GM04503 (cell line): ENCODE measurements at places on chromosomes 3 and 15.

GRCh38 chr15:41333026-41333562 lies 413 bp downstream of the NUSAP1 start:
- peak; percentile 4 for DNase-seq

DNA sequence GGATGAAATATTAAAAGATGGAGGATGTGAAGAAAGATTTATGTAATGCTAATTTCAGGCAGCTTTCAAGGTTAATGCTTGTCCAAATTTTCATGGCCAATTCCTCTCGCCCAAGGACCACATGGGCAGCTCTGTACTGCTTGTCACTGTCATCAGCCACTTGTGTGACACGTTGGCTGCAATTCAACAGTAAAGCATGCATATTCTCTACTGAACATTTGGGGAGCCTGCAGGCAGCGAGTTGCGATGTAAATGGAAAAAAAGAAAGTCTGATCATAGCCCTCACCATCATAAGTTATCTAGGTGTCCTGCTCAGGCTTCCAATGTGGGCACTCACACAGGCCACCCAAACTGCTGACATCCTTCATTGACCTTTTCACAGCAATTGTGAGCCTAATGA lies 1026.8 kb upstream of the NR2F2 start:
- no peak for DNase-seq

DNA sequence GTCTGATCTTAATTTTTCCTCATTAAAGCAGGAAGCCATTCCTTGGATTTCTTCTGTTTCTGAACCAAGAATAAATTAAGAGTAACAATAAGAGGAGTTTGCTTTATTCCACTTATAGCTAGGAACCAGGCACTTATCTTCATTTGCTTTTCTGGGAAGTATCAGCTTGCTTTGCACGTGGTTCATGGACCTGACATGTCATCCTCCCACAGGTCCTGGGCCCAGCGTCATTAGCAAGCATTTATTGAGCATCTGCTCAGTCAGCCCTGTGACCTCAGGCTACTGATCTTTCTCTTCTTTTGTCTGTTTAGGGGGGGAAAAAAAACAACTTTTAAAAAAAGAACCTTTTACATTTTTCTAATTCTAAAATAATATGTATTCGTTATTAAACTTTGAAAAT lies 34.7 kb upstream of the CRTC3 start:
- DNase-seq = no peak

- DNase-seq = peak; percentile 53
These were observed 8.9 kb downstream of the CA12 start for GRCh38 chr15:63372753-63373152.

DNA sequence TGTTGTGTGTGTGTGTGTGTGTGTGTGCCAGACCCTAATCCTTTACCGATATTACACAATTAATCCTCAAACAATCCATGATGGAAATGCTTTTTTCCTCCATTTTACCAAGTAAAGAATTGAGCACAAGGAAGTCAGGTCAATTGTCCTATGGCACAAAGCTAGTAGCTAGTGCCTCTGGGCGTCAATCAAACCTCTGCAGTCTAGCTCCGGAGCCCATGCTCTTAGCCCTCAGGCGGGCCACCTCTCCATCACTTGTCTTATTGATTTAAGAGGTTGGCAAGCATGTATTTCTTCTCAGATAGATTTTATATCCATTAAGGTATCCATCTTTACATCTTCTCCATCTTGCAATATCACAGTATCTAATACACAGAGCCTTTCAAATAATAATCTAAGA lies 886.6 kb downstream of the TBL1XR1 start:
- no peak for DNase-seq

DNA sequence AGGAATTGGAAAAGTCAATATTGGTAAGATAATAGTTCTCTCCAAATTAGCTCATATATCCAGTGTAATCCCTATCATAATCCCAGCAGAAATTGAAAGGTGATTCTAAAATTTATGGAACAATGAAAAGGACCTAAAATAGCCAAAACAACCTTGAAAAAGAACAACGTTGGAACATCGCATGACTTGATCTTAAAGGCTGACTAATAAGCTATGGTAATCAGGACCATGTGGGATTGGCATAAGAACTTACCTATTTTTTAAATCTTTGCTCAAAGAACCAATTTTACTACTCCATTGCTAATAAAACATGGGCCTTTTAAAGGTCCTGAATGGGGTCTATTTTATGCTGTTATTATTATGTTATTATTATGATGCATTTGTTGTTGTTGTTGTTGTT lies 40.9 kb downstream of the B3GNT5 start:
- no peak for DNase-seq

GRCh38 chr15:37252530-37252929 lies 152.2 kb upstream of the MEIS2 start:
- DNase-seq = no peak

DNA sequence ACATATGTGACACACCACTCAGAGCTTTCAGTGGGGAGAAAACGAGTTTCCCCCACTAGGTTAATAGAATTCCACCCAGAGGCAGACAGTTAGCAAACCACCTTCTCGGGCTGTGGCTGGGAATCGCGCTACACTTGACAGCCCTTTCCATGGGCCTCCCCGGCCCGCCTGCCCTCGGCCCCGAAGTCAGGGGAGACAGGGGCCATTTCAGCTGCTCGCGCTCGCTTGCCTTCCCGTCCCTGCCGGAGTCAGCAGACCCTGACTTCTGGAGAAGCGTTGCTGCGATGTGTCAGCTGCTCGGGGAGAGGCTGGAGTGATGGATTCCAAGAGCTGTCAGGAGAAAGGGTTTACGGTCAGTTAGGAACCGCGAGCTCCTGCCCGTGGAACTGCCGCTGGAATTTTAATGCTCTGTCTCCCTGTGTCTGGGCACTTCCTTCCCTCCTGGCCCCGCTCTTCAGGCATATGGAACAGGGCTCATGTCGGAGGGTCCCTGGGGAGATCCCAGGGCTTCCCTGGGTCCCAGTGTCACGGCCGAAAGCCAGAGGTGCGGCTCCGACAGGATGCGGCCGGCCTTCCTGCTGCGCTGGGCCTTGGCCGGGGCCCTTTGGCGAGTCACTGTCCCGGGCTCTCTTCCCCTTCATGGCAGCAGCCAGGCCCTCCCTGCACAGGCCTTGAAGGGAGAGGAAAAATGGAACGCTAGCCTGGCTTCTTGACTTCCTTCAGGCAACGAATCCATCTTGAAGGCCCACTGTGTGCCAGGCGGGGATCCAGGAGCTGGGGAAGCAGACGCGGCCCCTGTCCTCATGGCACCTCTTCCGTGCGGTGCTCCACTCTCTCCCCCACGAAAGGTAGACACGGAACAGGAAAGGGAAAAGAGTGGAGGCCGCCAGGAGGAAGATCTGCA lies 38.4 kb upstream of the VPS8 start:
- DNase-seq = no peak

DNA sequence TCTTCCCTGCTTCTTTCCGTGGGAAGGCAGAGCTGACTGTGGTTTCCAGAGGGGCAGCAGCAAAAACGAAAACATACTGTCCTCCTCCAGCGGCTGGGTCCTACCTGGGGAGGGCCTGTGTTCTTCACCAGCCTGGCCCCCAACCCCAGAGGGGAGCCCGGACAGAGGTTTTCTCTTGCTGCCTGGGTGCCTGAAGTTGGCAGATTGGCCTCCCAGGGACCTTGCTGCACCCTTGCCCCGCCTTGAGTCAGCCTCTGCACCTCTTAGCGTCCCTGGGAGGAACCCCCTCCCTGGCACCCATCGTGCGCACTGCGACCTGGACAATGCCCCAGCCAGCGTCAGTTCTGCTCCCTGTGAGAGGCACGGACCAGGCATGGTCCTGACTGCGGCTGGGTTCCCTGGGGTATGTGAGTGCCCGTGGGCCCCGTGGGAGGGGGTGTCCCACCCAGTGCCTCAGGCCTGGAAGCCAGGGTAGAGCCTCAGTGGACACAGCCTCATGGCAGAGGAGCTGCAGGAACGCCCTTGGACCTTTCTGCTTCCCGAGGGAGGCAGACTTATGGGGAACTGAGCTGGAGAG lies 56.8 kb upstream of the PRR23E start:
- no peak for DNase-seq

DNA sequence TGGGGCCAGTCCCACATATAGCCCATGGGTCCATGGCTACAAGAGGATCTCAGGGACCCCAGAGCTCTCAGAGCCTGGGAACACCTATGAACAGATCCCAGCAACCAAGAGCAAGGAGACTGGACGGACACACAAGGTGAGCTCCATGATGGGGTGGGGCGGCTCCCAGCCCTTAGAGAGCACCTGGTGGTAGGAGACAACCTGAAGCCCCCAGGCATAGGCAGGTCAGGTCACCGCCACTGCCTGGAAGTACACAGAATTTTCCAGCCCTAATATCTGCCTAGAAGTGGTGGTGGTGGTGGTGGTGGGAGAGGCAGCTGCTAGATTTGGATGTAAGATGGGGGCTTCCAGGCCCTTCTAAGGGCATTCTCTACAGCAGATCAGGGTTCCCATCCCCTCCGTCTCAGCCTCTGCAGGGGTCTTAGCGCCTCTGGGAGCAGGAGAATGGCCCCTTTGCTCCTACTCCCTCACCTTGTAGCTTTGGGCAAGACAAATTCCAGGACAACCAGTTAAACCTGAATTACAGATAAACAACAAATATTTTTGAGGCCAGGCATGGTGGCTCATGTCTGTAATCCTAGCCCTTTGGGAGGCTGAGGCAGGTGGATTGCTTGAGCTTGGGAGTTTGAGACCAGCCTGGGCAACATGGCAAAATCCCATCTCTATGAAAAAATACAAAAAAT lies 9.2 kb downstream of the SH2D7 start:
- no peak for DNase-seq

- DNase-seq = no peak
These were observed 579.3 kb downstream of the PLOD2 start for GRCh38 chr3:145581694-145582093.

GRCh38 chr3:141650783-141651182 lies 87.3 kb upstream of the RNF7 start:
- no peak for DNase-seq

GRCh38 chr3:191473661-191474198 lies 12.8 kb downstream of the PYDC2 start:
- no peak for DNase-seq

DNA sequence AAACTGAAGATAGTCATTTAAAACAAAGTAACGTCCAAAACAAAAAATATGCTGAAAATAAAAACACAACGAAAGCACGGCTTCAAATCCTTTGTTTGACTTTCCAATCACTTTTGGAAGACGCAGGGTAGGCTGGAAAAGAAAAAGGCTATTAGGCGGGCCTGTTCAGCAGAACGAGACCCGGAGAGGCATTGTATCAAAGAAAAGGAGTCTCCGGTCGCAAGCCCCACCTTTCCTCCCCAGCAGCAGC lies 691 bp downstream of the SENP7 start:
- DNase-seq = no peak

DNA sequence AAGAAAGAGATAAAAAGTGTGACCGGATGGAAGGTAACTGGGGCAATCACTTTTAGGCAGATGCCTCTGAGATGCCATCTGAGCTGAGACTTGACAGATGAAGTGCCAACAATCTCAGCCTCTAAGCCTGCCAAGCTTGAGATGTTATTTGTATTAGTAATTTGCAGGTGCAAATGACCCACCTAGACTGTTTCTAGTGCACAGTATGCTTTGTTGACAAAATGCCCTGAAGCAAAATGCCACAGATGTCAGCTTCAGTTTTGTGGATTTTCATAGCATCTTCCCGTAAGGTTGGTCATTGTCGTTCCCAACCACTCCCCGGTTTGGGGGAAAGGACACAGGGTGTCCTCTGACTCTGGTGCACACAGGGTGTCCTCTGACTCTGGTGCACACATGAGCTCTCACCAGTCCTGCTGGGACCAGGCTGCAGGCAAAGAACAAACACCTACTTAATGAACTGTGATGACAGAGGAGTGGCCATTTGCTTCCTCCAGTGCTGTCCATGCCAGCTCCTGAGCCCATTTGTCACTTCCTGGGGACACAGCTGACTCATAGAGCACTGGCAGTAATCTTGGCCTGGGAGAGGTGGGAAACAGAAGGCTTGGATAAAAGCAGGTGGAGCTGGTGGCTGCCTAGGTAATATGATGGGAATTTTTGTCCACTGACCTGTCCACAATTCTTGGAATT lies 16.7 kb upstream of the PPP1R2 start:
- DNase-seq = no peak

DNA sequence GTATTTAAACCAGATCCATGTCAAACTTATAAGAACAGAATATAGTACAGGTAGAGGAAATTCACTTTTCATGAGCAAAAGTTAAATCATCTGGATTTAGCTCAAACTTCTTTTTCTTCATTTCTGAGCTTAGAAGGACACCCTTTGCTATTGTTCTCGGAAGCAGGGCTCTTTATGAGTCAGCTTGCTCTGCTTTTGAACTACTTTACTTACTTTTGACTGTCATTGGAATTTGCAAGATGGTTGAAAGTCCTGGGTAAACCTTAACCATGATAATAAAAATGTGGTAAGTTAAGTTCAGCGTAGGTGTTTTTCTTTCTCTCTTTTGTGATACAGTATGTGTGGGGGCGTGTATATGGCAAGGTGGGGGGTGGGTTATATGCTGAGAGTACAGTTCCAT lies 312.7 kb upstream of the DPH6 start:
- DNase-seq = no peak

- DNase-seq = no peak
These were observed 283.1 kb upstream of the STAC start for GRCh38 chr3:36097209-36097608.

DNA sequence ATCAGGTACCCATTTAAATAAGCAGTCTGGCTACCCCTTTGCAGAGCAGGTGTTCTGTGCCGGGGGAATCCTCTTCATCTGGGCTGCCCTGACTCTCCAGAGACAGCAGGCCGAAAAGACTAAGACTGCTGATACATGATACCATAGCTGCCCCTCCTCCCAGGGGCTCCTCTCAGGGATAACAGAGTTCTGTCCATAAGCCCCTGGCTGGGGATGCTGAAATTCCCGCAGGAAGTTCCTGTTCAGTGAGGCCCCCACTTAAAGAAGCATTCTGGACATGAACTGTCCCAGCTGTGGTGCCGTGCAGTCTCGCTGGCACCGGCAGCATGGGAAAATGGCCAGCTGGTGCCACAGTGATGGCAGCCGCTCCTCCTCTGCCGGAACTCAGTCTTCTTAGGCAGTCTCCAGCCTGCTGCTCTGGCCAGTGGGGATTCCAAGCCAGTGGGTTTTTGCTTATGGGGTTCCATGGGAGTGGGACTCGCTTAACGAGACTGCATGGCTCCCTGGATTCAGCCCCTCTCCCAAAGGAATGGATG lies 1026.2 kb downstream of the NAALADL2 start:
- no peak for DNase-seq

GRCh38 chr3:172110127-172110779 lies 70.9 kb downstream of the FNDC3B start:
- no peak for DNase-seq

GRCh38 chr15:31221936-31222515 lies 104.6 kb upstream of the KLF13 start:
- DNase-seq = no peak
